D721Med (cell line): ENCODE measurements at places on chromosomes 12 and 14.

DNA sequence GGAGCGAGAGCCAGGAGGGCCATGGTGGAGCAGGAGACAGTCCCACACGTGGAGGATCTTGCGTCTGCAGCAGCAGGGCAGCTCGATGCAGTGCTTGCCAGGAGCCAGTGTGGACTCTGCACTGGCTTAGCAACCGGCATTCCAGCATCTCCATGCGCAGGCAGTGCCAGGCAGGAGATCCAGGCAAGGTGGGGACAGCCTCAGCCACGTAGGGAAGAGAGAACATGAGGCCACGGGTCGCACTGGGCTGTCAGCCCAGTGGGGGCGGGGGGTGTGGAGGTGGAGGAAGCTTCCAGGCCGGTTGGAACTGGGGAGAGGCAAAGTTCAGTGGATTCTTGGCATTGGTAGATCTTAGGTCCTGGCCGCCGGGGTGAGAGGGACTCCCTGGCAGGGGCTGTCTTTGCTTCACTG, 121.0 kb upstream of the EVL start:
- DNase-seq: no peak

- no peak for DNase-seq
These were observed 5.2 kb downstream of the NCOR2 start for GRCh38 chr12:124562018-124562795.

- DNase-seq: no peak
These were observed 17.4 kb upstream of the KRT7 start for GRCh38 chr12:52215587-52216031.

GRCh38 chr12:132144810-132145168, 532 bp downstream of the NOC4L start:
- no peak for DNase-seq

- no peak for DNase-seq
These were observed 48.6 kb downstream of the VEZT start for GRCh38 chr12:95266254-95266653.

GRCh38 chr12:39272871-39273655, 169.9 kb downstream of the KIF21A start:
- DNase-seq: no peak

GRCh38 chr14:71228711-71229110, 321.5 kb downstream of the PCNX1 start:
- DNase-seq: no peak

- DNase-seq: no peak
These were observed 366.5 kb downstream of the LRFN5 start for GRCh38 chr14:41973178-41973577.

- DNase-seq: no peak
These were observed 72.0 kb upstream of the FKBP4 start for GRCh38 chr12:2722806-2723205.

- DNase-seq: no peak
These were observed 50.2 kb upstream of the FZD10 start for GRCh38 chr12:130111965-130112496.

- no peak for DNase-seq
These were observed 13.4 kb downstream of the GSG1 start for GRCh38 chr12:13090054-13090453.

- no peak for DNase-seq
These were observed 110.8 kb downstream of the EMP1 start for GRCh38 chr12:13307143-13307816.

- peak; percentile 43 for DNase-seq
These were observed 118.9 kb downstream of the VEZT start for GRCh38 chr12:95336387-95337067.

- no peak for DNase-seq
These were observed 394 bp upstream of the AMIGO2 start for GRCh38 chr12:47079981-47080724.

GRCh38 chr12:53199700-53200099, 7.4 kb downstream of the ITGB7 start:
- DNase-seq: no peak

DNA sequence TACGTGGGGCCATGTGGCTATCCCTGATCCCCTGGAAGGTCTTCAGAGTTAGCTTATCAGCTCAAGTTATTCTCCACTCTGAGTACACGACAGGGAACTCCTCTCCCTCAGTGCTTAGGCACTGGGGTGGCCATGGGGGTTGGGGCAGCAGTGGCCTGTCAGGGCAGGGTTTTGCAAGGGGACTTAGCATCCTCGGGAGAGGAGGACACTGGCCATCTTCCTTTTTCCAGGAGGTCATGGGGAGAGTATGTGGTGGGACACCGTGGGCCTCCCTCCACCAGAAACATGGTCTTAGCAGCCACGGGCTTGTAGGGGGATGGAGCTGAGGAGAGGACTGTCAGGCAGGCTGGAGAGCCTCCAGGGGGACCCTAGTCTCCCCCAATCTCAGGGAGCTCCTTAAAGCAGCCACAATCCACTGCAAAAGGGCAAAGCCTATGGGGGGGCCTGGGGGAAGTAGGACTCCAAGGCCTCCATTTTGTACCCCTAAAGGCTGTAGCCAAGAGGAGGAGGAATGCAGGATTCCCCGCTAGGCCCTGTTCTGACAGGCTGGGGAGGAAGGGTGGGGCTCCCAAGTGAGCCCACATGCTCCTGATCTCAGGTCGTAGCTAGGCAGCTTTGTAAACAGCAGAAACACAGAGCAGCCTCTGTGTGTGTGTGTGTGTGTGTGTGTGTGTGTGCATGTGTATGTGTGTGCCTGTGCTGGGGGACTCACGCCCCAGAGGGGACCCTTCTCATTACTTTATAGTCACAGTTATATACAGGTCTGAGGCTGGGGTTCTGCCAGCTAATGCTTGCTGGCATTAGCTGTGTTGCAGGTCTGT, 36.6 kb downstream of the KRT80 start:
- DNase-seq: no peak

GRCh38 chr14:104731320-104732294, 7.6 kb downstream of the ADSS1 start:
- DNase-seq: no peak

DNA sequence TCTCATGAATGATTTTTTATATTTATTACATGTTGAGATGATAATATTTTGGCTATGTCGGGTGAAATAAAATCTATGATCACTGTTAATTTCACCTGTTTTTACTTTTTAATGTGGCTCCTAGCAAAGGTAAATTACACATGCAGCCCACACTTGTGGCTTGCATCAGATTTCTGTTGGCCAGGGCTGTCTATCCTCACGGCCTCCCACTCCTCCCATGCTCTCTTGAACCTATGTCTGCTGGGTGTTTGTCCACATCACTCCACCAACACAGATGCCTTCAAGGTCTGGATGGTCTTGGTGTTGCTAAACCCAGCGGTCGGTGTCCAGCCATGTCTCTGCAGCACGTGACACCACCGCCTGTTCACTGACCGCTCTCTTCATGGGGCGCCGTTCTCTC, 339.4 kb upstream of the FKBP4 start:
- DNase-seq: no peak

DNA sequence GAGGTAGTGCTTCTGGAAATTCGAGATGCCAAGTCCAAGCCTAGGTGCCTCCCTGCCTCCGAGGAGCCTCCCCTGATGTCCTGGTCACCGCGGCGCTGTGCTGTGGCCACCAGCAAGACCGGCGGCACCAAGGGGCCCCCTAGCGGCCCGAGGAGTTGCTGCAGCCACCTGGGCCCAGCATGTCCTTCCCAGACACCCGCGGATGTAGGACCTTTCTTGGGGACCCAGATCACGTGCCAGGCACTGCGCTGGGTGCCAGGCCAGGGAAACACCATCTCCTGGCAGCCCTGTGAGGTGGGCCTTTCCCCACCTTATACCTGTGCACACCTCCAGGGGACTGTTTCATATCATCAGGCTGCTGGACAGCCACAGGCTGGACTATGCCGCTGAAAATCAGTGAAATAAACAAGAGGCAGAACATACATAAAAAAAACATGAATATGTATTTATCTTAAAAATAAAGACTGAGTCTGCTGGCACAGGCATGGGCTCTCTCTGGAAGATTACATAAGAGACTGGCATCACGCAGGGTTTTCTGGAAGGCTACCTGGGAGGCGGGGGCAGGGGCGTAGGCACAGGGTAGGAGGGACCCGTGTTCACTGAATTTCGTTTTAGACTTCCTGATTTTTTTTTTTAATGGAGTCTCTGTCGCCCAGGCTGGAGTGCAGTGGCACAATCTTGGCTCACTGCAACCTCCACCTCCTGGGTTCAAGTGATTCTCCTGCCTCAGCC, 15.9 kb upstream of the HHIPL1 start:
- DNase-seq: peak; percentile 95

- no peak for DNase-seq
These were observed 8.2 kb upstream of the NTS start for GRCh38 chr12:85865890-85866289.

DNA sequence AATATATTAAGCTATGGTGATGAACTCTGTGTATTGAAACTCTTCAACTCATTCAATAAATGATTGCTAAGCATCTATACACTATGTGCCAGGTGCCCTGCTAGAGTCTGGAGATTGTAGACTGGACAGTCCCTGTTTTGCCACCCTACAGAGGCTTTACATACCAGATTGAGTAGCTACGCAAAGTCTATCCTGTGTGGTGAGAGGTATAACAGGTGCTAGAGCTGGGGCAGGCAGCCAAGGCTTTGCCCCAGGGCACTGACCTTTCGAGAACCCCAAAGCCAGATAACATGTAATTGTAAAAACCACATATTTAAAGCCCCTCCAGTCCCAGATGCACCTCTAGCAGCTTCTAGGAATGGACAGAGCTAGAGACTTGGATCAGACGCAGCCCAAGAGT, 52.8 kb downstream of the PPM1H start:
- no peak for DNase-seq

DNA sequence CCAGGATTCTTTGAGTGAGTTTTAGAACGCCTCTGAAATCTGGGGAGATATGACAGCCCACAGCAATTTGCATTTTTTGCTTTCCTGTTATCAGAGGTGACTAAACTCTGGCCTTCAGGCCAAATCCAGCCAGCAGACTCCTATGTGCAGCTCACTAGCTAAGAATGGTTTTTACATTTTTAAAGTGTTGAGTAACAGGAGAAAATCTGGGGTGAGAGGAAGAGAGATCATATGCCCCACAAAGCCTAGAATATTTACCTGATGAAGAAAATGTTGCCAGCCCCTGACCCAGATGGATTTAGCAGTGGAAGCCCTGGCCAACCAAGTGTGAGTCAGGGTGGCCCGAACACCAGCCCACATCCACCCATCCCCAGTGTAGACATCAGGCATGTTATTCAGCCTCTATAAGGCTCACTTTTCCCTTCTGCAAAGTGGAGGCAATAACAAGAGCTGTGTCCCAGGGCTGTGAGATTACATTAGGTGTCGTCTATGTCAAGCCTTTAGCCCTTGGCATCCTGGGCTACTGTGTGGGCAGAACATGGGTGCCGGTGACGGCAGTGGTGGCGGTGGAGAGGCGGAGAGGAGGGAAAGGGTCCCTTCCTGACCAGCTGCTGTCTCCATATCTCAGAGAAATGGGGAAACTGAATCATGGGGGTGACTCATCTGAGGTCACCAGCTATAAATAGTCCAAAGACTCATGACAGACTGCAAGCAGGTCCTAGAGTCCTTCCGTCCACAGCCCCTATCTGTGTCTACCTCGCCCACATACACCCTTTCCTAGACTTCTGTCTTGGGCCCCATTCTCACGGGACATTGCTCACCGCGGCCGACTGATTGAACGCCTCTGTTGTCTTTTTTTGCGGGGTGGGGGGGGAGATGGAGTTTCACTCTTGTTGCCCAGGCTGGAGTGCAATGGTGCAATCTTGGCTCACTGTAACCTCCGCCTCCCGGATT, 32.6 kb upstream of the CD9 start:
- DNase-seq: no peak

GRCh38 chr14:40347675-40348074, 915.4 kb upstream of the FBXO33 start:
- no peak for DNase-seq

DNA sequence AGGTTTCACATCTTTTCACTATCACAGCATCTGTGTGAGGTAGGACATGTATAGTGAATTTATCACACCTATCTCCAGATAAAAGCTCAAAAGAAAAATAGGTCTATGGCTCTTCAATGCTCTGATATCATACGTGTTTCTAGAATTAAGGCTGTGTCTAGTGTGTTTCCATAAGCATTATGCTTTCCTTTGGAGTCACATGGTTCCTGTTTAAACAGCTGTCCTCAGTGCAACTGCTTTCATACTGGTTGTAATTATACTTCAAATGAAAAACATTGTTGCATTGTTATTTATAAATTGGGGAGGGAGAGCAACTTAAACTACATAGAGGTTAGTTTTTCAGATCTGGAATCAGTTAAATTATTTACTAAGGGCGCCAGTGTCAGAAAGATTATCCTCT, 151.6 kb downstream of the SYT1 start:
- DNase-seq: no peak

- no peak for DNase-seq
These were observed 71.6 kb downstream of the ITPK1 start for GRCh38 chr14:93044121-93044520.

DNA sequence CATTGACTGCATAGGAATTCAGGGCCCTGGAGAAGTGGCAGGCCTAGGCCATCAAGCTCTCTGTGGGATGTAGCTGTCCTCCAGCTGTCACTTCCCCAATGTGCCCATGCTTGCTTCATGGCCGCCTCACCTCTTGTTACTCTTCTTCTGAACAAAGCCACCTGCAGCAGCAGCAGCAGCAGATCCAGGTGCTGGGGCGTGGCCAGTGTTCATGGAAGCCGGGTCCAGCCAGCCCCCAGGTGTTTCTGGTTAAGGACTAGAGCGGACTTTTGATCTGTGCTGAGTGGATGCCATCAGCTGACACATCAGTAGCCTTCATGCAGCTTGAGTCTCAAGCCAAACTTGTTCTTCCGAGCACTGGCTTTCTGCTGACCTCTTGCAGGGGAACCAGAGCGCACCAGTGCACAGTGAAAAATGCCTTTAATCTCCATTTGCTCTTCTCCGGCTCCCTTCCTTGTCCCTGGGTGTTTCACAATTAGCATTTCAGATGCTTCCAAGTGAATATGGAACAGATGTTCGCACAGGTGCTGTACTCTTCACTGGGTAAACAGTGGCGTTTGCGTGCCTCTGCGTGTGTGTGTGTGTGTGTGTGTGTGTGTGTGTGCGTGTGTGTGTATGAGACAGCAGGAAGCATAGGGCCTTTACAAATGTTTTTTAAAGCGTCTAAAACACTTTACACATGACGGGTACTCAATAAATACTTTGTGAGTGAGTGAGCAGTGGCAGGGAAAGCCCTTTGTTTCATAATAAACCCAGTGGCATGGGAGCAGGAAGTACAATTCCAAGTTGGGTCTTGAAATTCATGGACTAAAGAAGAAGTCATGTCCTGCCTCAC, 20.1 kb downstream of the TPCN1 start:
- no peak for DNase-seq

GRCh38 chr12:3152892-3153291, 75.7 kb downstream of the TSPAN9 start:
- DNase-seq: no peak

DNA sequence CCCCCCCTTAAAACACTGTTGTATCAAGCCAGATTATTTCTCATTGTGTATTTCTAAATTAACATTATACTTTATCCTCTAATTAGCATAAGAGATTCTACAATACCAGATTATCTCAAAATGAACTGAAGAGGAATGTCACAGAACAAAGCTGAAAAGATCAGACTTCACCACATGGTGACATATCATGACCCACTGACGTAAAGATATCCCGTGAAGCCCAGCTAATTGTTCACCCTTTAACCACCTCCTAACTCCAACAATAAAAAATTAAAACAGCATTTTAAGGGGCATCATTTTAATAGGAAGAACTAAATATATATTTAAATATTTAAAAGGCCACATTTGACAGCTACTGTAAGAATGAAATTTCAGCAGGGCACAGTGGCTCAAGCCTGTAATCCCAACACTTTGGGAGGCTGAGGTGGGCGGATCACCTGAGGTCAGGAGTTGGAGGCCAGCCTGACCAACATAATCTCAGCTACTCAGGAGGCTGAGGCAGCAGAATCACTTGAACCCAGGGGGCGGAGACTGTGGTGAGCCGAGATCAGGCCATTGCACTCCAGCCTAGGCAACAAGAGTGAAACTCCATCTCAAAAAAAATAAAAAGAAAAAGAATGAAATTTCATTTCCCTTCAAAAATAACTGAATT, 29.0 kb downstream of the CDK17 start:
- DNase-seq: no peak
